Brain microvascular endothelial cell (primary cell): ENCODE measurements at places on chromosomes 3 and 15.

DNA sequence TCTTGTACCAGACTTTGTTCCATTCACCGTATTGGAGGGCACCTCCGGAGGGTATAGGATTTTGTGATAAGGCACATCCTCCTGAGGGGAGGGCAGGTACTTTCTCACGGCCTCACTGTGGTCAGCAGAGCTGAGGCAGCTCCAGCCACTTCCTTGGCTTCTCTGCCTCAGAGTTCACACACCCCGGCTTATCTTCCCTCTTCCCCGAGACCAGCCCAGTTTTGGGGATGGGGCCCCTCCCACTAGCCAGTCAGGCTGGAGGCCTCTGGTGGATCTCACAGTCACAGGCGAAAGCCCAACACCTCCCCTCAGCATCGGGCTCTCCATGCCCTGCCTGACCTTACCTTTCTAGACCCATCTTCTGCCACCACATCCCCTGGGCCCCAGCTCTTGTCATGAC lies 316.2 kb upstream of the CTDSPL start:
- DNase-seq, result no peak

GRCh38 chr3:32897001-32897601 lies 54.3 kb upstream of the CCR4 start:
- no peak for DNase-seq

- DNase-seq, result no peak
Measured at GRCh38 chr3:23734481-23734880, 71.3 kb upstream of the UBE2E1 start.

GRCh38 chr3:48989796-48990635 lies at the start of gene P4HTM:
TSS of gene P4HTM (plus strand) at chr3:48990241. CDS start at chr3:48990257, 16 bp downstream.
- DNase-seq, result peak; percentile 94

- no peak for DNase-seq
Measured at GRCh38 chr3:109784852-109785631, 447.7 kb upstream of the DPPA4 start.

DNA sequence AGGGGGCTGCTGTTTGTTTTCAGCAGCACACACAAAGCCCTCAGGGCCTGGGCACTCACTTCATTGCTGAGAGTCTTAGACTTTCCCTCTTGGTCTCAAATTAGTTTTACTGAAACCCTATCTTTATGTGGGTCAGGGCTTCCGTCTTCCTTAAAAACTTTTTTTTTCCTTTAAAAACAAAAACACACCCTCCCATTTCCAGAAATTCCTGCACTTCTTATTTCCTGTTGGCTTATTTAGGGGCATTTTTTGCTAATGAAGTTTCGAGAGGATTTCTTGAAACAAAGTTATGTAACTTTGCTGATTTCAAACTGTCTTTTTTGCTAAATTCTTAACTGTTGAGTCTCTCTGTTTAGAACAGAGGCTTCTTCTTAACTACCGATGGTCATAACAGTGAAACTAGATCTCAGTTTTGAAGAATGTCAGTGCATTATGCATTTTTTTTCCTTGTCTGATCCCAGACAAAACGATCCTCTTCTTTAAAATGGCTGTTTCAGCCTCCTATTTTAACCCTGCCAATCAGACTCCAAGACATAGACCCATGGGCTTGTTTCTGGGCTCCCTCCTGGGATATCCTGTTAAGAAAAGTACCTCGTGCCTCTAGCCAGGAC lies 23.3 kb downstream of the ANAPC13 start:
- DNase-seq, result peak; percentile 29

DNA sequence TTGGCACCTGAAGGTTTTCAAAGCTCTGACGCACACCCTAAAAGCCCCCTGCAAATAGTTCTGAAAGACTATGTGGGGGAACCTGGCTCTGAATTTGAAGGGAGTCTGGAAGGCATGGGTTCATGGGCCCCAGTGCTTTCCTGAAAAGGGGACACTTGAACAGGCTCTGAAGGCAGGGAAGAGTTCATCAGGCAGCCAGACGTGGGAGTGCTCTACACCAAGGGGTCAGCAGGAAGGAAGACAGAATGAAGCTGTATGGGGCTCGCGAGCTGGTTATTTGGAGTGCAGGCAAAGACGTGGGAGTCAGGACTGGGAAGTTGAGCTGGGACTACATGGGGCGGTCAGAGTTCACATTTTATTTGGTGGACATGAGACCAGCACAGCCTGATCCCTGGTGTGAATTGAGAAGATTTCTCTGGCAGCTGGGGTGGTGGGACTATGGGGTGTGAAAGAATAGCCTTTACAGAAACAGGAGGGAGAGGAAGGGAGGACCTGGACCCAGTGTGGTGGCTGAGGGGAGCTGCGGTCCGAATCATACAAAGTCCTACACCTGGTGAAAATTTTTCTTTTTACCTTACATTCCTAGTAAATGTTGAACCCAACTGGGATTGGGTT lies 12.6 kb downstream of the ABHD6 start:
- DNase-seq, result no peak

DNA sequence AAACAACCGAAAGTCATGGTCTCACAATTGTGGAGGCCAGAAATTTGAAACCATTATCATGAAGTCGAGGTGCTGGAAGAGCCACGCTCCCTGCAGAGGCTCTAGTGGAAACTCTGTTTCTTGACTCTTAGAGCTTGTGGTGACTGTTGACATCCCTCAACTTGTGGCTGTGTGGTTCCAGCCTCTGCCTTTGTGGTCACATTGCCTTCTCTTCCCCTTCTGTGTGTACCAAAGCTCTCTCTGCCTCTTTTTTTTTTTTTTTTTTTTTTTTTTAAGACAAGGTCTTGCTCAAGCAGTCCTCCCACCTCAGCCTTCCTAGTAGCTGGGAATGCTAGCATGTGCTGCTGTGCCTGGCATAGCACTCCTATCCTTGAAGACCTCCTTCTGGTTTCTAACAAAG lies 48.7 kb upstream of the CRTC3 start:
- DNase-seq, result no peak

DNA sequence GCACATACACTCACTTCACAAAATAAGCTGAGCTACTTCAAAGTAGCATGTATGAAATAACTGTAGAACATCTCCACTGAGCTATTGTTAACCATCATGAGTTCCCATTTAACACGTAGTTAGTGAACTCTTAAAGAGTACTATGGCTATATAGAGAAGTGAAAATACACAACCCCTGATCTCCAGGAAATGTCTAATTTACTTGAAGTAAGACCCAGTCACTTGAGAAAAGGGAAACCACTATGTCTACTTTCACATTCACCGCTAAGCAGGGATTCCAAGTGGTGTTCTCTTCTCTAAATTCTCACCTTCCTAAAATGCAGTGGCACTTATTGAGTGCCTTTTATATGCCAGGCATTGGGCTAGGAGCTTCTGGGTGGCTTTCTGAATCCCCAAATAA lies 35.0 kb upstream of the COLQ start:
- no peak for DNase-seq

- DNase-seq, result no peak
Measured at GRCh38 chr3:22495791-22496190, 707.3 kb upstream of the UBE2E2 start.

DNA sequence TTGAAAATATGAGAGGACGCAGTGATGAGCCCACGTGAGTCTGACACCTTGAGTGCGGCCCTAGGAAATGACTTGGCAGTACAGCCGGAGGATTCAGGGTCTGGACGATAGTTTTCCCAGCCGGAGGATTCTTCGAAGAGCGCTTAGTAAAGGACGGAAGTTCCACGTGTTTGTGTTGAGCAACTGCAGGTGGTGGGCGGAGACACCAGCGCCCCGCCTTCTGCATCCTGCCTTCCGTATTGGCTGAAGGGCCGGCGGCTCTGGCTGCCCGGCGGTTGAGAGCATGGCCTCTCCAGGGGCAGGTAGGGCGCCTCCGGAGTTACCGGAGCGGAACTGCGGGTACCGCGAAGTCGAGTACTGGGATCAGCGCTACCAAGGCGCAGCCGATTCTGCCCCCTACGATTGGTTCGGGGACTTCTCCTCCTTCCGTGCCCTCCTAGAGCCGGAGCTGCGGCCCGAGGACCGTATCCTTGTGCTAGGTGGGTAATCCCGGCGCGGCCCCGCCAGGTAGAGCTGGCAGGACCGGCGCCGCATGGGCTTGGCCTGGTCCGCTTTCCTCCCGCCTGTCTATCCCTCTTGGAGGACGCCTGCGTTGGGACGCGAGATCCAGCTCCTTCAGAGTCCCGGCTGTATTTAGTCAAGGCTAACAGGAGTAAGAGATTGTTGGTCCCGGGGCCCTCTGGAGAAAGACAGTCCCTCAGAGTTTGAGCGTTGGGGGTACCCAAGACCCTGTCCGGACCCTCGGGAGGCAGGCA lies at the start of gene EEF1AKMT4:
Gene EEF1AKMT4 (plus strand): TSS at position 261 of the 755 bp plus-strand sequence. CDS start 23 bp downstream, at position 284.
- peak; percentile 97 for DNase-seq

- no peak for DNase-seq
Measured at GRCh38 chr3:175651716-175652115, 792.6 kb downstream of the NAALADL2 start.

GRCh38 chr3:186788482-186789370 lies 5.3 kb downstream of the EIF4A2 start:
- no peak for DNase-seq

DNA sequence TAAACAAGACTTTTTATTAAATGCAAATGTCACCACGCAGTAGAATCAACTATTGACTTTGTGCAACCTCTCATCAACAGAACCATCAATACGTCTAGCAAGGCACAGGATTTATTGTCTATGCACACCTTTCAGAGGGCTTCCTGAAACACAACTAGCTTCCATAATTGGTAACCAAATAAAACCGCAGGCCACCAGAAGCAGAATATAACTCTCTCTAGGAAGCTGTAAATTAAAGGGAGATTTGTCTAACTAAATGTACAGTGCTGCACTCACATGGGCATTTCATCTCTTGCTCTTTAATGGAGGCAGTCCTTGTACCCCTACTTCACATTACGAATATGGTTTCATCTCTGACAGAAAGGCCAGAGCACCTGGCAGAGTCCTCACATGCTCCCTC lies 93.0 kb downstream of the FHIT start:
- DNase-seq, result no peak

- DNase-seq, result no peak
Measured at GRCh38 chr3:4685673-4686345, 192.7 kb downstream of the ITPR1 start.

- DNase-seq, result no peak
Measured at GRCh38 chr3:15958692-15959433, 161.1 kb upstream of the ANKRD28 start.

DNA sequence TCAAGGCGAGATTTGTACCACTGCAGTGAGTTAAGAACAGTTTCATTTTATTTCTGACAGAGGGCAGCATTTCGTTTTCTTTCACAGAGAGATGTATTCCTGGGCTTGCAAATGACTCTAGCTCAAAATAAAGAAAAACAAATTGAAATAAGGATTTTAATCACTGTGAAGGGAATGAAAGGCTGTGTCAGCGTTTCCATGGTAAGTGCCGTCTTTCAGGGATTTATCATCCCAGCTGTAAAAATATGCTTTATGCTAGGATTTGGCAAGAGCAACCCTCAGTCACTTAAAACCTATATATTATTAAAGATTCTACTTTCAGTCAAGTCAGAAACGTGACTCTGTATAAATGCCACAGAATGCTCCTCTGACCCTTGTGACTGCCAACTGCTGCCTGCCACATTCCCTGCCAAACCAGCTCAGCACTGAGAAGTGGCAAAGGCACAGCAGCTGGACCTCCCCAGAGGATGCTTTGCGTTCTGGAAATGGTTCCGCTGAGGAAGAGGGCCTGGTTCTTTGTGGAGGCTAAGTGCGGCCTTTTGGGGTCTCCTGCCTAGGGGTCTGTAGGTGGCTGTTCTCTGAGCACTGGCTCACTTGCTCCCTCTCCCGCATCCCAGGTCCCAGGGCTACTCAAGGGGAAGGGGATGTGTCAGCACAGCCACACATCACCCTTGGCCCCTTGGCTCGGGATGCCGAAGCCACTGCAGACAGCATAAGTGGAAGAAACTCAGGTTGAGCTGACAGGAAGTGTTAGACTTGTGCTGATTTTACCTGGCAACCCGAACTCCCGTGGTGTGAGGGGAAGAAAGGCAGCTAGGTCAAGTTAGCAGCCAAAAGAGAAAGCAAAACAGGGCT lies 56.6 kb upstream of the POMGNT2 start:
- peak; percentile 42 for DNase-seq

DNA sequence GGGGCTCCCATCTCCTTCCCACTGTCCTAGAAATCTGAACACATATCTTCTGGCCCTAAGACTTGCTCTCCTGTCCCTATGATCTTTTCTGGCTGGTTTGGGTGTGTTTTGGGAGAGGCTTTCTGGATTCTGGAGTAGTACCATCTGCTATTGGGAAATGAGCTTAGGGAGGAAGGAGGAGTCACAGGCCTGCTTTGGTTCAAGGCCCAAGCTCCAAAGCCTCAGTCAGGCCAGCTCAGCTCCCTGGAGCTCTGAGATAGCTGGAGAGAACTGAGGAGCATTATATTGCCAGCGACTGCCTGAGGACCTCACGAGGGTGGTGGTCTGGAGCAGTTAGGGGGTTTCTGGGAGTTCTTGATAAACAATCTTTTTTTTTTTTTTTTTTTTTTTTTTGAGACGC lies 18.7 kb downstream of the RASGRF1 start:
- no peak for DNase-seq

GRCh38 chr3:158489181-158489580 lies 81.8 kb upstream of the MLF1 start:
- no peak for DNase-seq

DNA sequence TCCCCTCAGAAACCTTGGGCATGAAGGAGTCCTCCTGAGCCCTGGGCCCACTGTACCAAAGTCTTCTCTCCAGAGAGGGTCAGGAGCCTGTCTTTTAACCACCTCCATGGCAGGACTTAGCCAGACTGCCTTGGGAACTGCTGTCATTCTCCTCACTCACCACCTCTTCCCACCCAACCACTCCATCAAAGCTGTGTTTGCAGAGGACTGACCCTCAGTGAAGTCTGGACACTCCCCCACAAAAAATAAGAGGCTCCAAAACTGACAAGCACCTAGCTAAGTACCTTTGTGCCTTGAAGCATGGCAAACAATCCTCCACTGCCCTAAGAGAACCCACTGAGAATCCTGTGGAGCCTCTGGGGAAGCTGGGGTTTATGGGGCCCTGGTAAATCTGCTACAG lies 2.3 kb upstream of the SCAP start:
- DNase-seq, result no peak

GRCh38 chr15:71449956-71450355 lies 334.7 kb downstream of the THSD4 start:
- no peak for DNase-seq

- DNase-seq, result no peak
Measured at GRCh38 chr3:31356941-31357340, 175.8 kb upstream of the STT3B start.

DNA sequence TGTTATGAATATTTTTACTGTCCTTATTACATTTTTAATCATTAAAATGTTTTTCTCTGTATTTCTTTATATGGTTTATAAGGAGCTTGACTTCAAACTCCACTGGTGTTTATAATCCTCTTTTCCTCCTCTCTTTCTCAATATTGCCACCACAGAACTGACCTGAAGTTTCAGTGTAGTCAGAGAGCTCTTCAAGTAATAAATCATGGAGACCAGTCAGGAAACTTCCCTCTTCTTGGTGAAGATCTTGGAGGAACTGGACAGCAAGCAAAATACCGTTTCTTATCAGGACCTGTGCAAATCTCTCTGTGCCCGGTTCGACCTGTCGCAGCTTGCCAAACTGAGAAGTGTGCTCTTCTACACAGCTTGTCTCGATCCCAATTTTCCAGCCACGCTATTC lies 23.8 kb downstream of the MINAR1 start:
- DNase-seq, result no peak
